NCI-H1417 (cell line): ENCODE measurements at places on chromosomes 3 and 15.

DNA sequence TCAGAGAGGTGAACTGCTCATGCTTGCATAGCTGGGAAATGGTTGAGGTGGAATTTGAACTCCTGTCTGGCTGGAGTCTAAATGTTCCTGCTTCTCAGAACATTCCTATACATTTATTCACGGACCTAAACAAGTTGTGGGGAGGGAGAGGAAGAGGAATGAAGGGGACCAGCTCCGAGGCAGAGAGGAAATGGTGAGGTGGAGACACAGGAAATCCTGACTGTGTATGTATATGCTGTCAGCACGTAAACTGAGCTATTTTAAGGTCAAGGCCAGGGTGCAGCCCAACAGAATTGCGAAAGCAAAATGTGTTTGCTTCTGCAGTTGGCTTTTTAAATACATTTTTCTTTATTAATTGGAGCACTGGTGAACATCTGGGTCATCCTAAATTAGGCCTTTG, 74.1 kb upstream of the POMGNT2 start:
- DNase-seq, result no peak

DNA sequence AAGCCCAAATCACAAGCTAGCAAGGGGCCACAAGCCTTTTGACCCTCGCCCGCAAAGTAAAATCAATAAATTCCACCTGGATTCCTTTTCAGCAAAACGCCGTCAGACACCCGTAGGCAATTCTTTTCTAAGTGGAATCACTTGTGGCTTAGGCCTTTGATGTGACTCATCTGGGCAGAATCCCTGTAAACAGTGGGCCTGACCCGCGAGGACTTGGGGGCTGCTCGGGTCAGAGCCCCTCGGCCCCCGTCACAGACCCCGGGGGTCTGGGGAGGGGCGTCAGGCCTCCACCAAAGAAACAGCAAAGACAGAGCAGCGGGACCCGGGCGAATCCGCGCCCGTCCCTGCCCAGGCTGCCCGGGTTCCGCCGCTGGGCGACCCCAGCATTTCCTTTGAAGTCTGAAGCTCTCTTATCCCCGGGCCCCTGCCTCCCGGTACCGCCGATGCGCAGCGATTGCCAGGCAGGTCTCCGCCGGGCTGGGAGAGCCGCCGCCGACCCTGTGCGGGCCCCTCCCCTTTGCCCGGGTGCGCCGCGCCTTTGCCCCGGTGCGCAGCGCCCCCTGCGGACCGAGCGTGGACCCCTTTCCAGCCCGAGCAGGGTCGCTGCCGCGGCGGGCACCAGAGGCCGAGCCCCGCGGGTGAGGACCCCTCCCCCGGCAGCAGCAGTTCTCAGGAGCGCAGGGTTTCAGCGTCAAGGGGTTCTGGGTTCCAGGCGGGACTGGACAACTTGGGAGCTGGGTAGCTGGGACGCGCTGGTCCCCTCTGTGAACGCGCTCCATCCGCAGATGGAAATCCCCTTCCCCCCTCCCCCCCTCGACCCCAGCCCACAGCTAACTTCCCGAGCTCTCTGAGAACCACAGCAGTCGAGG, 178.3 kb downstream of the UACA start:
- peak; percentile 52 for DNase-seq

GRCh38 chr15:80155001-80155377, 2.2 kb downstream of the FAH start:
- no peak for DNase-seq

DNA sequence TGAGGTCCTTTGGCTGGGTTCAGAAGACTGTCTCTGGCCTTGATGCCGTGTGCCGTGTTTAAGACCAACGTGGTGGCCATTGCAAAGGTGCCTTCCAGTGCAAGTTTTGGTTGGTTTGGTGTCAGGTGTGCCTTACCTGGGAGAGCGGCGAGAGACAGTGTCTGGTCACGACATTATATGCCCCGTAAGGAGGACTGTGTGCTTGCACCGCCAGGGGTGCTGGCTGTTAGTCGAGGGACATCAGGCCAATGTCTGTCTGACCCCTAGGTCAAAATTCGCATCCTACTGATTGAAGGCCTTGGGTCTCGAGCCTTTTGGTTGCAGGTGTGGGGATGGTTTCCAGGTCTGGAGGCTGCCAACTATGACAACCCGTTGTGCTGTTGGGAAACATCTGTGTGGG, 111.9 kb downstream of the SNRPN start:
- no peak for DNase-seq

- no peak for DNase-seq
These were observed 520.3 kb upstream of the EPHA6 start for GRCh38 chr3:96294143-96294542.

DNA sequence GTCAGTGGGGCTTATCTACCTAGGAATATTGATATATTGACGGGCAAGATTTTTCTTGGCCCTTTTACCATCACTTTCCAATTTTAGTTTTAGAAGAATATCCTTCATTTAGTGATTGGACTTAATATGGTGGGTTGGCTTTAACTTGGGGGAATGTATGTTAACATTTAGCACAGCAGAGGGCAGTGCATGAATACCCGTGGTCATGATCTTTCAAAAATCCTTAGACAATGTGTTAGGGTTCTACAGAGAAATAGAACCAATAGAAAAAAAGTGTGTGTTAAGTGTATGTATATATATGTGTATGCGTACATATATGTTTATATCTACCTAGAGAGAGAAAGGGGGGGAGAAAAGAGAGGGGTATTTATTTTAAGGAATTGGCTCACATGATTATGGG, 36.9 kb downstream of the GPR171 start:
- no peak for DNase-seq

GRCh38 chr3:71754610-71755253, 1.1 kb downstream of the GPR27 start:
- DNase-seq, result no peak

- no peak for DNase-seq
These were observed 27.3 kb downstream of the CYP11A1 start for GRCh38 chr15:74340150-74340549.

- DNase-seq, result no peak
These were observed 13.8 kb downstream of the RIOX2 start for GRCh38 chr3:97958396-97958795.

- no peak for DNase-seq
These were observed 34.2 kb upstream of the MTMR14 start for GRCh38 chr3:9615003-9615628.

- DNase-seq, result no peak
These were observed 7.3 kb downstream of the VGLL4 start for GRCh38 chr3:11636394-11636770.

DNA sequence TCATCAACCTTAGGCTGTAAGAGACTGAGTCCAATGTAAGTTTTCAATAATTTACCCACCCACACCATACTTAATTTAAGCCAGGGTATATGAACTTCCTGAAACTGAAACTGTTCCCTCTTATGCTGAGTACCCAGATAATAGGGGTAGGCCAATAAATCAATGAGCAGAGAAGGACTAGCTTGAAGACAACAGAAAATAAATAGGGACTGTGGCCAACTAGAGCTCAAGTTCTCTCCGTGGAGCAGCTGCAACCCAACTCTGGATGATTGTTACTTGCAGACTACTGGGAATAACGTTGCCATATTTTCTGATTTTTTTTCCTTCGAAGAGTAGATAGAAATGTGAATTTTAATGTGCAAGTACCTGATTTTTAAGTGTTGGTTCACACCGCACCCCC, 128.0 kb downstream of the ATG7 start:
- peak; percentile 3 for DNase-seq

DNA sequence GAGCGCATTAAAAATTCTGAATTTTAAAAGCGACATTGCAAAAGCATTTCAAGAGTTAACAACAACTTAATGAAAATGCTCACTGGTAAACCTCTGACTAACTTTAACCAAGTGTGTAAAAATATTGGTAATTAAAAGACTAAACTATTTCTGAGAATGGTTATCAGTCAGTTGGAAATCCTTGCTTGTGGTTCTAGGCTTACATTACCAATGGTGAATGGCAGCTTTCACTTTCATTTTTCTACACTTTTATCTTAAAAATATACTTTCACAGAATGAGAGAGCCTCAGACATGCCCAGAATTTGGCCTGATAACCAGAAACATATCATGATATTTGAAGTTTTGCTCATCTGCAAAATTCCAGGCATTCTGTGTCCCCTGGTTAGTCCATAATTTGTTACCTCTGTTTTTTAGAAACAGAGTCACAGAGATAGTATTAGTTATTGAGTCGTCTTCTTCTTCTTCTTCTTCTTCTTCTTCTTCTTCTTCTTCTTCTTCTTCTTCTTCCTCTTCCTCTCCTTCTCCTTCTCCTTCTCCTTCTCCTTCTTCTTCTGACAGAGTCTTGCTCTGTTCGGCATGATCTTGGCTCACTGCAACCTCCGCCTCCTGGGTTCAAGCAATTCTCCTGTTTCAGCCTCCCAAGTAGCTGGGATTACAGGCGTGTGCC, 5.5 kb upstream of the RNF111 start:
- no peak for DNase-seq

- DNase-seq, result no peak
These were observed 30.6 kb downstream of the LDHAL6B start for GRCh38 chr15:59237119-59237855.

- DNase-seq, result no peak
These were observed 123.5 kb downstream of the DLG1 start for GRCh38 chr3:197174927-197175326.

DNA sequence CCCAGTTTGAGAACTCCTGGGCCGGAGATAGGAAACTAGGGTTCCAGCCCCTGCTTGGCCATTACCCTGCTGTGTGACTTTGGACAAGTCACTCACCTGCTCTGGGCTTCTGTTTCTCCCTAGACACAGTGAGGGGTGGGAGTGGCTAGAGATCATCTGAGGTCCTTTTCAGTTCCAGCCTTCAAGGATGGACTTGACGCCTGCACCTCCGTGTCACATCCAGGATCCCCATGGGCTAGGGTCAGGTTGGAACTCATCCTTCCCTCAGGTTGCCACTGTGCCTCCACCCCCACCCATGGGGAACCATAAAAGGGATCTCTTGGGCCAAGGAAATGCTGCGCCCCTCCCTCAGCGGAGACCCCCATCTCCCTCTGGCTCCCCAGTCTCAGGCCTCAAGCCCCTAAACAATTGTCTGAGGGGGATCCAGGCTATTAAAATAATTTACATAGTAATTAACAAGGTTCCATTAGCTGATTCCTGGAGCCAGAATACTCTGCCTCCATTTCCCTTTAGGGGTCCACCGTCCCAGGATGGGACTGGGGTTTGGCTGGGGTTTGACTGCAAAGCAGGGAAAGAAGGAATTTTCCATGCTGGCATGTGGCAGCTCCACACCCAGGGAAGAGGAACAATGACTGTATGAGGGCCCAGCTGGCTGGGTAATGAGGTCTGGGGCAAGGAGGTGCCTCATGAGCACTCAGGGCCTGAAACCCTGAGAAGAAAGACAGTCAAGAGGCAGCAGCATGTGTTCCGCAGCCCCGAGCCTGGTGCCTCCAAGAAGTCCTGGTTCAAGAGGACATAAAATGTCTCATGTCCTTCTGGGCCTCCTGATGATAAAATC, 177.7 kb downstream of the SMAD6 start:
- no peak for DNase-seq

DNA sequence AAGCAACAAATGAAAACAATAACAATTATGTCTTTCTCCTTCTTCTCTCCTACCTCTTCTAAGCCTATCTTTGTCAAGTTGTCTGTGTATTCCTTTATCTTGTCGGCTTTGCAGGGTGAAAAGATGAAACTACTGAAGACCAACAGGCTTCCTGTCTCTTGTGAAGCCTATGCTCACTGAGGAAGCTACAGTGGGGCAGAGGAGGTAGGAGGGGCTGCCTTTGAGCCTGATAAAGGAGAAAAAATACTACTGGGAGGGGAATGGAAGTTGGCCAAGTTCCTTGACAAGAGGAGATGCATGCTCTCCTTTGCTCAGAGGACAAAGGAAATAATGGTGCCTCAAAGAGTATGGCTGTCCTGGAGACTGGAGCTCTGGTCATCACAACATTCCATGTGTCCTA, 92.0 kb downstream of the IGSF11 start:
- no peak for DNase-seq

GRCh38 chr15:85534031-85534430, 153.6 kb downstream of the AKAP13 start:
- no peak for DNase-seq

GRCh38 chr15:35753486-35753885, 207.5 kb upstream of the DPH6 start:
- peak; percentile 51 for DNase-seq

DNA sequence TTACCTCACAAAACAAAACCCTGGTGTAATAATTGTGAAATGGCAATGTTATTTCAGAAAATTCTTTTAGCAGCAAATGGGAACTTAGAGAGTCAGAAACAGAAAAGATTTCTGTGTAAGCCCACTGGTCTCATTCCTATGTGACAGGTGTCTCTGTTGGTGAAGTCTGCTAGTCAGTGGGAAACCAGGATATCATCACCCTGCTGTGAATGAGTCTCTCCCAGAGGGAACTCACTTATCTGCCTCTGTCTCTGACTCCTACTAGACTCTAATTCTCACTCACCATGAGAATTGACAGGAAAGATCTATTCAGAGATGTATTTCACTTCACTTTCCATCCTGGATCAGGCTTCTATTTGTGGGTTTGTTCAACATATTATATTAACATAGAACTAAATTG, 266.0 kb downstream of the EPHA3 start:
- DNase-seq, result no peak

GRCh38 chr3:4776980-4777581, 202.2 kb upstream of the BHLHE40 start:
- DNase-seq, result peak; percentile 9

- peak; percentile 92 for DNase-seq
These were observed 654 bp upstream of the C3orf38 start for GRCh38 chr3:88149101-88149508.

GRCh38 chr3:123341-123740, 73.2 kb upstream of the CHL1 start:
- peak; percentile 3 for DNase-seq

DNA sequence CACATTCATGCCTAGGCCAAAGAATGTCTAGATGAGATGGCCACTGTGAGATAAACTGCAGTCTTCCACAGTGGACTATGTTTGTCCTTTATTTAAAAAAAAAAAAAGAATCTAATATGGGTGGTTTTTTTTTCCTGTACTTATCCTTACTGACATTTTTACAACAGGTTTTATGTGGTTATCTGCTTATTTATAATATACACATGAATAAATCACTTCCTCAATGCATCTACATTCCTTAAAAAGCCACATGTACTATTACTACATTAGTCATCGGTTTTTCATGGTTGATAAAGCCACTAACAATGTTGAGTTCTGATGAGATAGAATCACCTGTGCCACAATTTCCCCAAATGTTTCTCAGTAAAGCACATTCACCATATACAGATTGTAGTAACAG, 341.3 kb upstream of the THBS1 start:
- DNase-seq, result no peak

DNA sequence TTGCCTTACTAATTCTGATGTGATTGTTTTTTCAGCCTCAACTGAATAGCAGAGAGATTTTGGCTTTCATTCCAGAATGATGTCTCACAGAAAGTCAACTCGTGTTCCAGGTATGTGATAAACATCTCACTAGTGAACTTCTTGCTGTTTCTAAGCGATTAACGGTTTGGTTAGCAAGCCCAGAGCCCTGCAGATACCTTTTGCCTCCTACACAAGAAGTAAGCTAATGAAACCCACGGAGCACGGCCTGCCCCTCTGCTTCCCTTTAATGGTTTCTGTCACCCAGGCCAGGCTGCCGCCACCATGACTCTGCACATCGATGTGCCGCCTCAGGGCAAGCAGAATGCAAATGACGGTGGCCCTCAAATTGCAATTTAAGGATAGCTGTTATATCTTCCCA, 155.9 kb upstream of the ICE2 start:
- DNase-seq, result no peak

- peak; percentile 48 for DNase-seq
These were observed 64.3 kb downstream of the LEO1 start for GRCh38 chr15:51907136-51907862.

- no peak for DNase-seq
These were observed 87.2 kb downstream of the SNRK start for GRCh38 chr3:43373560-43373928.

GRCh38 chr3:108338901-108339545, 42.7 kb downstream of the HHLA2 start:
- no peak for DNase-seq
